NK-92 treated with Interleukin-12 subunit alpha and Interleukin-12 subunit beta, amount 100 ng/mL, for 24 hours (cell line): ENCODE measurements at places on chromosomes 5 and 9.

- no peak for DNase-seq
Observed at GRCh38 chr9:124350494-124351263, 64.6 kb downstream of the PSMB7 start.

DNA sequence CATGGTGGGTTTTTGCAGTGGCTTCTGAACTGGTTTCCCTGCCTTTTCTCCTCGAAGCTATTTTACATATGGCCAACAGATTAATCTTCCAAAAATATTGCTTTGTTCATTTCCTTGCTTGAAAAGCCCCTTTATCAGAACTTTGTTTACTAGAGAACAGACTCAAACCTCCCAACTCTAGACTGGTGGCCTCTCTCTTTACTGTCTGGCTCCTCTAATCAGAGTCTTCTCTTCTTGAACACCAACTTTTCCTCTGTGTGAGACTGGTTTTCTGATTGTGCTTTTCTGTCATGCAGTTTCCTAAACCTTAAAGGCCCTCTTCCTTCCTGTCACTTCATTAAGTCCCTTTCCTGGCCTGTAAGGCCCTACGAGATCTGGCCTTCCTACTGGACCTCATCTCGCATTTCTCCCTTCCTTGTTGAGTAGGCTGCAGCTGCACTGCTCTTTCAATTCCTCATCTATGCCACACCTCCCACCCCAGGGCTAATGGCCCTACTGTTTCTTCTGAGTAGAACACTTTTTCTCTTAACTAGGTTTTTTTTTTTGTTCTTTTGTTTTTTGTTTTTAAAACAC lies 5.7 kb downstream of the C9orf43 start:
- no peak for DNase-seq

DNA sequence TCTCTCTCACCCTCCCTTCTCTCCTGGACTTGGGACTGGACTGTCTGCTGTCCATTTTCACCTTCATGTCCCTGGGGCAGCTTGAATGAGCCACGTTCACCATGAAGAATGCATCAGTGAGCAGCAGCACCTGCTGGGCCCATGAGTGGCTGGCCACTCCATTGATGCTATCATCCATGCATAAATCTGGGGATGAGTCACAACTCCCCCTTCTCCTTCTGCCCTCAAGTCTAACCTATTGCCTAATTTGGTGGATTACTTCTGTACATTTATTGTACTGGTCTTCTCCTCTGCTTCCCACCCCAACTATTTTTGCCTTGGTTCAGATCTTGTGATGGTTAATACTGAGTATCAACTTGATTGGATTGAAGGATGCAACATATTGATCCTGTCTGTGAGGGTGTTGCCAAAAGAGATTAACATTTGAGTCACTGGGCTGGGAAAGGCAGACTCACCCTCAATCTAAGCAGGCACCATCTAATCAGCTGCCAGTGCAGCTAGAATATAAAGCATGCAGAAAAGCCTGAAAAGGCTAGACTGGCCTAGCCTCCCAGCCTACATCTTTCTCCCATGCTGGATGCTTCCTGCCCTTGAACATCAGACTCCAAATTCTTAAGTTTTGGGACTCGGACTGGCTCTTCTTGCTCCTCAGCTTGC lies 46.7 kb downstream of the GDNF start:
- DNase-seq, result no peak

GRCh38 chr5:132321109-132321721 lies 27.0 kb downstream of the SLC22A4 start:
- DNase-seq, result no peak

GRCh38 chr5:3194271-3194670 lies 401.4 kb upstream of the IRX1 start:
- no peak for DNase-seq

- DNase-seq, result no peak
Observed at GRCh38 chr9:100426189-100426529, 784 bp upstream of the MSANTD3 start.

- DNase-seq, result no peak
Observed at GRCh38 chr5:56668996-56669395, 146.4 kb upstream of the MAP3K1 start.
